ENCODE measurements at places on chromosomes 11 and 22.

DNA sequence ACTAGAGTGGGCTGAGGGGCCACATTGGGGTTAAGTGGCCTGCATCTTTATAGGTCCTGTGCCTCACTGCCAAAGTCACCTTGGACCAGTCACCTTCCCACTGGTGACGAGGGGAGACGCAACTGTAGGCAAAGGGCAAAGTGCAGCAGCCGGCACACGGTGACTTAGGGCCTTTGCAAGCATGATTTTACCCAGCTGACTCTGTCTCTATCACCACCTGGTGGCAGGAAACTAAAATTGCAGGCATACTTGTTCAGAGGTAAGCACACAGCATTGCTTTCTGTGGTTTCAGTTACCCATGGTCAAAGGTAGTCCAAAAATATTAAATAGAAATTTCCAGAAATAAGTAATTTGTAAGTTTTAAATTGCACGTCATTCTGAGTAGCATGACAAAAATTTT, 1164.4 kb downstream of the BRD1 start:
- no peak for DNase-seq

DNA sequence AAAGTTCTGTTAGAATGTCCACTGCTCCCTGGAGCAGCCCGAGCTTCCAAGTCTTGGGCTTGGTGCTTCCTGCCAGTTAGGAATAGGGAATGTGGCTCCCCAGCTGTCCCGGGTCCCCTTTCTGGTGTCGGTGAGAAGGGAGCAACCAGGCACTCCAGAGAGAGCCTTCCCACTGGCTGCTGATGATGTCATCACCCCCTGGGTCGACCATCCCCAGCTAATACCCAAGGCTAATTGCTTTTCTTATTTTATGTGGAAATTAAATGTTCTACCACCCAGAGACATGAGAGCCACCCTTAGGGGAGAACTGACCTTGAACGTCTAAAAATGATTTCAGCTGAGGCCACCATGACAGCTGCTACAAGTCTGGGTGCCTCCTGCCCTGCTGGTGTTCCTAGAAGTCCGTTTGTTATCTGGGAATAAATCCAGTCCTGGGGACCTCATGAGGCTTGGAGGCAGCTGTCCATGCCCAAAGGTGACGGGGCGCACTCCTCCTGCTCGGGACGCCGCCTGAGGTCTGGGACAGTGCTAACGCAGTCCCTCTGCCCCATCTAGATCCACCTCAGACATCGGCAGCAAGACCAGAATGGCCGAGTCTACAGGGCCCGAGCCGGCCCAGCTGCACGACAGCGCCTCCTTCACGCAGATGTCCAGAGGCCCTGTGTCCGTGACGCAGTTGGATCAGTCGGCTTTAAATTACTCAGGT, 42.3 kb downstream of the C11orf91 start:
- DNase-seq, result no peak

- no peak for DNase-seq
Measured at GRCh38 chr11:10669258-10670033, 24.1 kb downstream of the IRAG1 start.

GRCh38 chr11:118379497-118379896, 20.1 kb downstream of the UBE4A start:
- DNase-seq, result no peak

GRCh38 chr22:30312053-30312452, 14.7 kb downstream of the TBC1D10A start:
- no peak for DNase-seq

DNA sequence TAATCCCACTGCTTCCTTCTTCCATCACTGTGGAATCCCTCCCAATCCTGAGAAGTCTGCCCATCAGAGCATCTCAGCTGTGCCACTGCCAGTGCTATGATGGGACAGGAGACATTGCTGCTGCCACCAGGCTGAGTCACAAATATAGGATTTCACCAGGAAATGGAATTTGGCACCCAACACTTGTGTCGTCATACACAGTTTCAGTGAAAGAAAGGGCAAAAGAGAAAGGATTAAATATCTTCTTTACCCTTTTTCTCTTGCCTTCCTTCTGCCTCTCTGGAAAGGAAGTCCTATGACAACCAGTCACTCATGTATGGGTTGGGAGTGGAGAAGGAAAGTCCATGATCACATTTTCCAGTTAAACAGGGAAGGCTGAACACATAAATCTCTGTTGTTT, 133.4 kb downstream of the SPON1 start:
- DNase-seq, result no peak

GRCh38 chr22:49664891-49665290, 162.8 kb downstream of the BRD1 start:
- DNase-seq, result no peak

All from activated T-helper 1 cell treated with anti-CD3 and anti-CD28 coated beads, Interleukin-2, amount 50 U/mL, for 16 hours (primary cell).